ENCODE measurements at places on chromosomes 2 and 18.

- DNase-seq = no peak
Measured at GRCh38 chr2:102515851-102516250, 42.8 kb downstream of the SLC9A4 start.

- DNase-seq = no peak
Measured at GRCh38 chr2:157182834-157183396, 74.6 kb upstream of the GALNT5 start.

GRCh38 chr18:48355276-48356115, 53.7 kb downstream of the ZBTB7C start:
- no peak for DNase-seq

DNA sequence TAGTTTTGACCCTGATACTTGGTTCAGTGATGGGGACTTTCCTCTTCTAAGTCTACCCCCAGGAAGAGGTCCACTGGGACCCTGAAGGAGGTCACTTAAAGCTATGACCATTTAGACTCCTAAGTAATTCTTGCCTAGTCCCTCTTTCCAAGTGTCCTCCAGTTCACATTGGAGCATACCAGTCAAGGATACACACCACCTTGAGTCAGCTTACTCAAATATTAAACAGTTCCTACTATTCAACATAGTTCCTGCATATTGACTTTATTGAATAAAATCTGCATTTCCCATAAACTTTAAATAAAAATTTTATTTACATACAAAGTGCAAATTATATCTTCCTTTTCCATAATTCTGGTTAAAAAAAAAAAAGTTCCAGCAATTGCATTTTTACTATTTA, 36.3 kb downstream of the SLC5A7 start:
- DNase-seq = no peak

GRCh38 chr2:155980941-155981560, 351.5 kb downstream of the NR4A2 start:
- DNase-seq = no peak

DNA sequence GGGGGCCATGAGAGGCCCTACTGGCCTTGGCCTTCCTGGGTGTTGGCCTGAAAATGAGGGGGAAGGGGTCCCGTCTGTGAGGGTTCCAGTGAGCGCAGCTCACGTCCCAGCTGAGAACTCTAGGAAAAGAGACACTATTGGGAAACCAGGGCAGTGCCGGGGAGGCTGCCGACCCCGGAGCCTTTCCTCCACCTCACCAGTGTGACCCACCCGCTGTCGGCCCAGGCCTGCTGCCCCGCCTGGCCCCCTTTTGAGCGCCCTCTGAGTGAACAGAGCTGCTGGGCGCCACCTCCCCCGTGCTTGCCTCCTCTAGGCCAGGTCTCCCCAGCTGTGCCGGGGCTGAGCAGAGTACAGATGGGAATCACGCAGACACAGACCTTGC, 17.5 kb upstream of the ARHGEF4 start:
- no peak for DNase-seq

DNA sequence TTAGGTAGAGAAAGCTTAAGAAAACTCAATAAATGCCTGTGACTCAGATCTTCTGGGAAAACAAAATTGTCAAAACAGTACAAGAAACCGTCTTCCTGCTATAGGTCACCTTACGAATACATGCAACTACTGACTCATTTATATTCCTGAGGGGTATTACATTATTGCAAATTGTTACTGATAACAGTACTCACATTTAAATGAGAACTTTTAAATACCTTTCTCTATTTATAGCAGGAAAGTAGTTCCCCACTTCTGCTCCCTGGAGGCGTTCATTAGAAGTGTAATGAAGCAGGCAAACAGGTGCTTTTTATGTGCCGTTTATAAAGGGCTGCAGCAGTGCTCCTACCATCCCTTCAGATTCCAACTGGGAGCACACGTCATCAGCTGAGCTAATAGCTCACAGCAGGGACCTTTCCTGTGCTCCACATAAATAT, 65.1 kb upstream of the RPRM start:
- no peak for DNase-seq

- no peak for DNase-seq
Measured at GRCh38 chr2:8566774-8567468, 114.9 kb upstream of the ID2 start.

GRCh38 chr18:76989647-76990190, 142.9 kb downstream of the MBP start:
- DNase-seq = no peak

- DNase-seq = no peak
Measured at GRCh38 chr2:9238591-9239326, 32.1 kb downstream of the ASAP2 start.

All from CD4-positive, alpha-beta T cell treated with Interleukin-6 for 4 hours (primary cell).